Stimulated activated CD8-positive, alpha-beta memory T cell treated with anti-CD3 and anti-CD28 coated beads, Interleukin-15, amount 100 ng/mL, for 4 hours (primary cell): ENCODE measurements at places on chromosomes 12 and 14.

- DNase-seq, result no peak
Measured at GRCh38 chr12:132171293-132171967, 27.2 kb downstream of the NOC4L start.

- no peak for DNase-seq
Measured at GRCh38 chr12:89433634-89434033, 81.3 kb upstream of the DUSP6 start.

DNA sequence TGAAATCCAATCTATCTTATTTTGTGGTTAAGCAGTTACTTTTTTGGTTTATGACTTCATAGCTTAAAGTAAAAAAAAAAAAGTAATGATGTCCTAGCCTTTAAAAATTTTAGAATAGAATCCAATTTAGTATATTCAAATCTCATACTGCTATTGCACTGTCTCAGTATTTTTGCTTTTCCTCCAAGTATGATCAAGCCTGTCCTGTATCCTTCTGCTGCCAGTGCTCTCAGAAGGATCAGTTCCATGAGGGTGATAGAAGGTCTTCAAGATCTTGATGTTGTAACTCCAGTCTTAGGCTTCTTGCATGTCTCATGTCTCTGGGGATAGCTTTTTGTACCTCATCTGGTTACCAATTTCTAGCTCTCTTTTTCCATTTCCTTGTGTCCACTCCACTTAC, 324.2 kb upstream of the FAR2 start:
- DNase-seq, result no peak

DNA sequence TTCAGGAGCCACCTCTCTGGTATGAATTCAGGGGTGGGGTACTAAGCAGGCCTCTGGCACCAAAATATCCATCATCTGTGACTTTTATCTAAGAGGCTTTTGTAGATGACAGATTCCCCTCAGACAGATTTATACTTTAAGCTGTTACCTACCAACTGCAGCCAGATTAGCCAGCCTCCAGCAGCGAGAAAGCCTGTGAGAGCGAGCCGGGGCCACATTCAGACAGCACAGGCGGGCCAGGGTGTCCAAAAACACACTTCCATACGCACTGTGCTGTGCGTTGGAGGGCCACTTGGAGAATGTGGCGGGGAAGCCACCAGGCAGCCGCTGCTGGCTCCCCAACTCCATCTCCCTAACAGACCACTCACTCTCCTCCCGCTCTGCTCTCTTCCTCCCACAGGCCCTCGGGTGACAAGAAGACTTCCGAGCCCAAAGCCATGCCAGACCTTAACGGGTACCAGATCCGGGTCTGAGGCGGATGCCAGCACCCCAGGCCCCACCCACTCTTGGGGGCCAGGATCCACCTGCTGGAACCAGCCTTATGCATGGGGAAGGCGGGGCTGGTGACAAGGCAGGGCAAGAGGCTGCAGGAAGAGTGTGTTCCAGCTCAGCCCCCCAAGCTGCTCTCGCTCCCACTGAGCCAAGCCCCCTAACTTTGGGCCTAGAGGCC, 17.4 kb downstream of the VASH1 start:
- DNase-seq, result no peak

- DNase-seq, result no peak
Measured at GRCh38 chr14:23916446-23916845, 37.1 kb upstream of the DHRS4 start.
